ENCODE measurements at places on chromosomes 11 and 22.
A peak's percentile ranks its signal among the peaks of the same experiment; 100 is the strongest.

DNA sequence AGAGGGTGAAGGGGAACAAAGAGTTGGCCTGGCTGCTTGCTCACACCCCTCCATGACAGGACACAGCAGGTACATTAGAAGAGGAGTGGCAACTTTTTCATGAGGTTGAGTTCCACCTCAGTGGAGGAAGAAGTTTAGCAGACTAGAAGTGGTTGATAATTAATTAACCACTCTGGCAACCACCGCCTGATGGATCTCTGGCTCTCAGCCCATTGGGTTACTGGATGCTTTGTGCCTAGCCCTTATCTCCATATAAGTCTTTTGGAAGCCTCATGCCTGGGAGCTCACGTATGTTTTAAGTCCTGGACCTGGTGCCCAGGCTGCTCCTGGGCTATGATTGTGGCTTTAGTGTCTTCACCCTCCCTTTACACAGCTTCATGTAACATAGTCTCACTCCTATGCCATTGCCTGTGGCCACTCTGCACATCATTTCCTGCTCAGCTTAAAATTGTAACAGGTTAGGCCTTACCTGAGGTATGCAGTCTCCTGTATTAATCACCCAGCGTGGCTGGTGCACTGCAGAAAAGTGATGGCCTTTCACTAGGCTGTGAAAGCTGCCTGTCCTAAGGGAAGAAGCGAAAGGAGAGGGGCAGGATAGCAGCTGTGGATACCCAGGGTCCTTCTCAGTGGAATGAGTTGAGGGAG is 72.7 kb upstream of the CRTAM start:
- peak; percentile 13 for DNase-seq

- DNase-seq: no peak
Measured at GRCh38 chr11:11178671-11179638, 174.1 kb downstream of the CSNK2A3 start.

- no peak for DNase-seq
Measured at GRCh38 chr11:1753229-1753928, 3.0 kb upstream of the IFITM10 start.

DNA sequence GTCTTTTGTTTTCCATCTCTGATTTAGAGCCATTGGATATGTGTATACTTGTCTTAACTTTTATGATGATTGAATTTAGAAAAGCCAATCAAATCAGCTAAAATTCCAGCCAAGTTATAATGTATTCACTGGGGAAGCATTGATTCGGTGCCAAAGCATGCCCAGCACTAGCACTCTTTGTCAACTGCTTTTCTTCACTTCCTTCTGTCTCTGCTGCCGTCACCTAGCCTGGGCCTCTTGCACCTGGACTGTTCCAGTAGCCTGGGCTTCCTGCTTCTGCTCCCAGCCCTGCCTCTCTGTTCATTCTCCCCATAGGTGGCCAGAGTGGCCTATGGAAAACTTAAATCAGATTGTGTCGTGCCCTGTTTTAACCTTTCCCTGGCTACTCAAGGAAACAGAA is 80.7 kb downstream of the NAV2 start:
- no peak for DNase-seq

DNA sequence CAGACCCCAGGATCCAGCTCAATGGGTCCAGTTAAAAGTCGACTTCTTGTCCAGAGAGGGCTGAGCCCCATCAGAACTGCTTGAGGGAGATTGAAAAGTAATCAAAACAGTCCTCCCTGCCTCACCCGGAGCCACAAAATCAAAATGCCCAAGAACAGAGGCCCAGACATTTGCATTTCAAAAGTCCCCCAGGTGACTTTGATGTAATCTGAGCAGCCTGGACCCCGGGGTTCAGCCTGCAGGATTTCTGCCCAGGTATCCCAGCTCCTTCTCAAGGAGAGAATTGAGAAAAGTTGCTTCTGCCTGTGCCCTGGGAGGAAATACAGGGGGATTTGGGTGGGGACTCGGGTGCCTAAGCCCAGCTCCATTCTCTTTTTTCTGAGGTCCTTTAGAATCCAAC is 1385.0 kb downstream of the TBC1D22A start:
- DNase-seq: no peak

- no peak for DNase-seq
Measured at GRCh38 chr11:10026514-10026913, 267.5 kb downstream of the SBF2 start.

- DNase-seq: no peak
Measured at GRCh38 chr11:14687456-14687855, 43.9 kb downstream of the PDE3B start.

DNA sequence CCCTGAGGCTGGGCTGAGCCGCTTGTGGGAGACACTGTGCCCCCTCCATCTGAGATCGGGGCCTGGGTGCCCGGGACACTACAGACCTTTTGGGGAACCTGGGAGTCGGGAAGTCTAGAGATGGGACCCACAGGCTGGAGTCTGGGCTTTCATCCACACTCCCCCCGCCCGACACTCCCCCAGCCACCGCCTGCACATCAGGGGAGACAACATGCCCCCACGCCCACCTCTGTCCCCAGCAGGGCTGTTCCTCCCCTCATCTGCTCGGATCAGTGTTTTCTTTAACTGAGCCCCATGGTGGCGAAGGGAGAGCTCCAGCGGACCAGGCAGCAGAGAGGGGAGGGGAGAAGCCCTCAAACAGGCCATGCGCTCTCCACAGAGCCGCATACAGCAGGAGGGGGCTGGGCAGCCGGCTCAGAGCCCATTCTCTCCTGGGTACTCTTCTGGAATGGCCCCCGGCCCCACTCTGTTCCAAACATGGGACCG is 174.7 kb downstream of the IGLL1 start:
- no peak for DNase-seq

DNA sequence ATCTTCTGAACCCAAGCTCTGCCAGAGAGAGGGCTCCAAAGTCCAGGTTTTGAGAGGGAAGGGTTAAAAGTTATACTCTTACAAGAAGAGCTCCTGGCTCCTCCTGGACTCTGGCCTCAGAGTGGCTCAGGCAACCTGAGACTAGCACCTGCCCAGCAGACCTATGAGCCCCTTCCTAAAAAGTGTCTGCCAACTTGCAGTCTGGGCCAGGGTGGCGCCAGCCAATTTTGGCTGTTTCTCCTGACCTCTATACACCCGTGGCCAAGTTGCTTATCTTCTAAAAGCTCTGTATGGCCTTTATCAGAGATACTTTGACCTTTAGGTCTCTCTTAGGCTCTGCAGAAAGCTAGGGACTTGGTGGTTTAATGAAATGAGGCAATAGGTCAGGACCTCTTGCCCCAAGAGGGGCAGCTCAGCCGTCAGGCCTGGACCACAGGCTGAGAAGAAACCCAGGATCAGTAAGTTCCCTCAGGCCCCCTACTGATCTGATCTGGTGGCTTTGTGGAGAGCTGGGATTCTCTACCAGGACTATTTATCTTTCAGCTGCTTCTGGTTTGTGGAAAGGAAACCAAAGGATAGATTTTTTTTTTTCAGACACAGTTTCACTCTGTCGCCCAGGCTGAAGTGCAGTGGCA is 10.3 kb upstream of the UCP3 start:
- no peak for DNase-seq

GRCh38 chr11:67174311-67174710 is 55.2 kb downstream of the KDM2A start:
- DNase-seq: no peak

DNA sequence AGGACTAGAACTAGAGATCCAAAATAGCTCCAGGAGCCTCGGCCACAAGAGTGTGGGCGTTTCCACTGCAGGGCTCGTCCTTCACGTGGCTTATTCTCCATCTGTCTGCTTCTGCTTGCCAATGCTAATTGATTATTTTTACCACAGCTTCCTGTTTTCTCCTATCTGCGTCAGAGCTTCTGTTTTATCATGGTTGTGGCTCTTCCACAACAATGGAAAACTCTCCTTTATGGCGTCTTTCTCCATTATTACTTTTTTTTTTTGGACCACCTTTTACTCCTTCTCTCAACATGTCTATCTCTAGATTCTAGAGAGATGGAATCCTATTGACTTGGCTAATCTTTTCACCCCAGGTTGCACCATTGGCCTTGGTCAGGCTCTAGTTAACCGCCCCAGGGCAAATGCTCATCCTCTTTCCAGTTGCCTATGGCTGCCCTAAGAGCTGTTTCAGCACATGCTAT is 25.9 kb downstream of the CAT start:
- DNase-seq: no peak

DNA sequence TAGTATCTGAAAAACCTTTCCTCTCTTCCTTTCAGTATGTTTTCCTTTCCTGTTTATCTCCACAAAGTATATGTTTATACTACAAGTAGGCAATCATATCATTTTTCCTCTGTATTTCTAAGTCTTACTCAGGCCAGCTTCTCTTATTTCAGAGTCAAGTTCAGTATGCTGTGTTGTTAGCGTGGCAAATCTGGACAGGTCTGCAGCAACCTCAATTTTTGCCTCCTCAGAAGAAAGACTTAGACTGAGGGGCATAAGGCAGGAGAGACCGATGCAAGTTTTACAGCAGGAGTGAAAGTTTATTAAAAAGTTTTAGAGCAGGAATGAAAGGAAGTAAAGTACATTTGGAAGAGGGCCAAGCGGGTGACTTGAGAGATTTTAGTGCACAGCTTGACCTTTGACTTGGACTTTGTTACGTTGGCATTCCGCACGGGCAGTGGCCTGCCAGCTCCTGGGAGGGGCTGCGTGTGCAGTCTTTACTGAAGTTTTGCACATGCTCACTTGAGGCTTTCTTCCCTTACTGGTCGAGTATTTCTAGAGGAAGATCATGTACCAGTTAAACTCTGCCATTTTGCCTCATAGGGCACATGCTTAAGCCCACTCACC is 343.2 kb downstream of the NTM start:
- no peak for DNase-seq

DNA sequence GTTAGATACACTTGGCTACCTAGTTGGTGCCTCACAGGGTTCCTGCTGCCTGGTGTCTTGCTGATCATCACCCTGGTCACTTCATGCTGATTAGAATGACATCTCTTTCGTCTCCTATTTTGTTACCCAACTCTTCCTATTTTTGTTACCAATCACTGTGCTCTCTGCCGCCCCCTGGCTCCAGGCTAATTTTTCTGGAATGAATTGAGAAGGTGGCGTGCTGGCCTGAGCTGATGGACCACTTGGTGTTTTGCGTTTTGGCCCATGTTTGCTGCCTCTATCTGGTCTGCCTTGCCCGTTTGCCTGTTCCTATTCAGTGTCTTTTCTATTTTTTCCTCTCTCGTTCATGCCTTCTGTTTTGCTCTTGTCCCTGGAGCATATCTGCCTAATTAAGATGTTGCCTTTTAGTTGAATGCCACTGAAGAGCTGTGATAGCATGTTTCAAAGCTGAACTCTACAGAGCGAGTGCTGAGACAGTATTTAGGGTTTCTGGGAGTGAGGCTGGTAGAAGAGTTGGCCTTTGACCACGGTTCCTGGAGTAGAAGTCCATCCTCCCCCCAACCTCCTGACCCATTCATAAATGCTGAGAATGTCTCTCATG is 5.9 kb upstream of the ATF4 start:
- no peak for DNase-seq

GRCh38 chr11:88360141-88360540 is 22.6 kb upstream of the CTSC start:
- DNase-seq: no peak

GRCh38 chr22:49404576-49405241 is 423.0 kb downstream of the BRD1 start:
- DNase-seq: no peak

DNA sequence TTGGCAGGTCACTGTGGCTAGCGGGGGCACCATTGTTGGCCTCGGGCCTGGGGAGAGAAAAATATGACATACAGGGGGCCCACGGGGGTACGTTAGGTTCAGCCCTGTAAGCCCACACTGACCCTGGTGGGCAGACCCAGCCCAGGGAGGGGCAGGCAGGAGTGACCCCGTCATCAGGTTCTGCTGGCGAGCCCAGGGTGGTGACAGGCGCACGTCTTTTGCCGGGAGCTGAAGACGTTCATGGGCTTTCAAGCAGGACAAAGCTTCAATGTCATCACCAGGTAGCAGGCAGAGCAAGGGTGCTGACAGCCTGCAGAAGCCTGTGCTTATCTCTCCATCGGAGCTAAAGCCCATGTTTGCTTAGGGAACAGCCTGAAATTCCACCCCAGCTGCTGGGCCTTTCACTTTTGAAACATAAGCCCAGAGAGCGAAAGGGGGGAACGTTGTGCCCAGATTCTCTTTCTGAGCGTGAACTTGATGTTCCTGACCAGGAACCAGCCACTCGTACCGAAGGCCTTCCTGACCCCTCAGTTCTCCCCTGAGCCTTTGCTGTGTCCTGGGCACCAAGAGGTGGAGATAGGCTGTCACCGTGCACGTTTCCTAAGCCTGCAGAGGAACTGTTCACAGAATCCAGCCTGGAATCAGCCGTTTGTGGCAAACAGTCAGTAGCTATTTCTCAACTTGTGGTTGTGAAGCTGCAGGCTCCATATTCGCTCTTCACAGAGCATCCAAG is 74.0 kb upstream of the ATXN10 start:
- DNase-seq: no peak

- DNase-seq: no peak
Measured at GRCh38 chr22:22816171-22816514, 71.5 kb upstream of the IGLL5 start.

DNA sequence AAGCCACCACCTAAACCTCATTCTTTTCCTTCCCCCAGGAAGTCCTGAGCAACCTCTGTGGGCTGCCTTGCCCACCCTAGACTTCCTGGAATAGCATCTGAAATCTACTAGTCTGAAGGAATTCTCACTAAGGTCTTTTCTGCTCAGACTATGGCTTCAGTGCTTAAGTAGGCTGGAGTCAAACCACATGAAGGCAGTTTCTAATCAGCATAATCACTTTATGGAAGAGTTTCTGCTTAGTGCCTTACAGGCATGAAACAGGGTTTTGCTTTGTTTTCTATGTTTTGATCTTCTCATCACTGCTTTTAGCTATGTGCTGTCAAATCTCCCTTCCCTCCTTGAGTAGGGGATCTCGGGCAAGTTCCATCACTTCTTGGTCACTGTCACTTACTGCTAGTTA is 117.7 kb downstream of the WT1 start:
- DNase-seq: no peak

- DNase-seq: no peak
Measured at GRCh38 chr11:114061048-114061680, 1.7 kb downstream of the ZBTB16 start.

DNA sequence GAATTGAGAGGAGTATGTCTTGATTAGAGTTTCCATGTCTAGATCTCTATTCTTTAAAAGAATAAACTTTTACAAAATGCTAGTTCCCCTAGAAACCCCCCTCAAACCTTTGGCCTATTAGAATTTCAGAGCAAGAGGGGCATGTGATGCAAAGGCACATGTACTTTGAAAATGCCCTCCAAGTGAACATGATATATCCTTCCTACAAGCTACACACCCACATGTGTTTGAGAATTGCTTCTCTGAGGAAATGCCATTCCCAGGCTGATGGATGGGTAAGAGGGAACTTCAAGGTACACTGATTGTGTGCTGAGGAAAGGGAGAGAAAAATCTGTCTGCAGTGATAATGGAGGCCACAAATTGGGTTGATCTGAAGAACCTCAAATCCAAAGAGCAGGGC is 59.5 kb upstream of the PSMA1 start:
- DNase-seq: no peak

All from NCI-H1105 treated with DMSO at 0.1 percent for 48 hours (cell line).